ENCODE measurements at places on chromosomes 5 and 9. TPM values are rescaled to one million over a fixed set of nuclear protein-coding genes. Genes with fewer than 3 reads are reported as not detected.

- H3K36me3 ChIP-seq: no peaks in the 10 kb centered on the region
- H3K27ac ChIP-seq: no peak overlapping the region
- no peak for DNase-seq
- no peaks in the 10 kb centered on the region for H3K27me3 ChIP-seq
Observed at GRCh38 chr9:14937216-14937615, 27.0 kb upstream of the FREM1 start.

DNA sequence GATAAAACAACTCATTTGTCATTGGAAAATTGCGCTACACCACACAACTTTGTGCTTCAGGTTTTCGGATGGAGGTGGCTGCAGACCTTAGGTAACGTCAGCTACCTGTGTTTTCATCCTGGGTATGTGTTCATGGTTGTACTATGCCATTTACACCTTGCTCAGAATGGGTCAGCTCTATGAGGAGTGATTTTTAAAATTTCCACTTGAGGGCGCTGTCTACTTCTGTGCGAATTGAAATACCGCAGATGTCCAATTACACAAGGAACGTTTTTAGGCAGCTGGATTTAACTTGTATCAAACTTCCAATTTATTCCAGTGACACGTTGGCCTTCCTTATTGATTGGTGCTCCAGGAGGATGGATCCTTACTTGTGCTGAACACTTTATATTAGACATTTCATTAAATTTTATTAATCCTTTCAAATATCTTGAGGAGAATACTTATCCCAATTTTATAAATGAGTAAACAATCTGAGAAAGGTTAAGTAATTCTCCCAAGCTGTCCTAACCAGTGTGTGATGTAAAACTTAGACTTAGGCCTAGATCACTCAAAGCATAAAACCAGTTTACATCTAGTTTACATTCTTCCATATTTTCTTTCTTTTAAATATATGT is 23.4 kb downstream of the DMRTA1 start:
- no peaks in the 10 kb centered on the region for H3K36me3 ChIP-seq
- H3K27ac ChIP-seq: no peak overlapping the region
- no peak for DNase-seq
- H3K27me3 ChIP-seq: no peaks in the 10 kb centered on the region
- no peak overlapping the region for H3K4me3 ChIP-seq

Gene NDUFS4
- total RNA-seq: 57.4 TPM

DNA sequence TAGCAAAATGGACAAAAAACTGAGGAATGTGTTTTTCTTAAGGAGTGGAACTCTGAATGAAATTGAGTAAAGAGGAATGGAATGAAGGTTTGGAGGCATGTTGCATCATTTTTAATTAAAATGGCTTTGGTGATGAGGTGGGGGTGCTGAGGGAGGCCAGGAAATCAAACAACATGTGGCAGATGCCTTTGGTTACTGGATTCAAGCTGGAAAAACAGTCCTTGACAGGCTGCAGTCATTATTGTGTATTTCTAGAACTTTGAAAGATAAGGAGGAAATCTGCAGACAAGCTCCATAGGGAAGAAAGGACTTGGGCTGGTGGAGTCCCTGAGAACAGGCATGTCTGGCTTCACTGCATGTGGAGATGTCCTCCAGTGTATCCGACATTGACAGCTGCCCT is 203.5 kb upstream of the HAPLN1 start:
- no peak for DNase-seq
- no peak overlapping the region for H3K4me3 ChIP-seq
- no peaks in the 10 kb centered on the region for H3K4me1 ChIP-seq

Gene DOCK8
- 95.9 TPM for total RNA-seq

Gene TAF11L5
- total RNA-seq: not detected

GRCh38 chr5:88889189-88890069 is 6.4 kb upstream of the MEF2C start:
- DNase-seq: peak; percentile 65
- no peaks in the 10 kb centered on the region for H3K36me3 ChIP-seq
- no peaks in the 10 kb centered on the region for H3K27me3 ChIP-seq
- peaks cover 43% of the 10 kb centered on the region for H3K4me1 ChIP-seq
- peak overlapping the region; percentile 74 for H3K27ac ChIP-seq

Gene CAMK2A
- total RNA-seq: 1.2 TPM
